ENCODE measurements at places on chromosomes 4 and X.

- DNase-seq = no peak
Measured at GRCh38 chrX:35557916-35558315, 240.2 kb upstream of the MAGEB16 start.

DNA sequence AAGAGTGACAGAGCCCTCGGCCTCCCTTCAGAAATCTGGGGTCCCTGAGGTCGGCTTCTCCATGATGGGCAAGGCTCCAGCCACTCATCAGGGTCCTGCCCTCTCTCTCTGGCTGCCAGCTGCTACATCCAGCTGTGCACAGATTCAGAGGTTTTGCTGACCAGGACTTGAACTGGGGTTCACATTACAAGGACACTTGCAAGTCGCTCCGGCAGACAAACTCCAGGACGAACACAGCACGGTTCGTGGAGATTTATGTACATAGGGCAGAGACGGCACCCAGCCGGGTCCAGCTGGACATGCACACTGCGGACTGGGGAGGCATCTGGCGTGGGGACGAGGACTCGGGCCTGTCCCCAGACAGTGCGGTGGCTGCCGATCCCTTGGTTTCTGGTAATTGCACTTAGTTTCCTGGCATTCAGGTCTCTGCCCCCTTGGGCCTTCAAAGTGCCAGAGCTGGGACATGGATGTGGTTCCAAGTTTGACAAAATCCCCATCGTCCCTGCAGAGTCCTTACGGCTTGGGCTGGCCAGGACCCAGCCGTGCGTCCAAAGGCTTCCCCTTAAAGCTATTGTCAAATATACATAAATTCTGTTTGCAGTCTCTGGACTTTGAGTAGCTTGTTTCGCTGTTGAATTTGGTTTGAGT, 6.2 kb upstream of the C4orf50 start:
- no peak for DNase-seq

DNA sequence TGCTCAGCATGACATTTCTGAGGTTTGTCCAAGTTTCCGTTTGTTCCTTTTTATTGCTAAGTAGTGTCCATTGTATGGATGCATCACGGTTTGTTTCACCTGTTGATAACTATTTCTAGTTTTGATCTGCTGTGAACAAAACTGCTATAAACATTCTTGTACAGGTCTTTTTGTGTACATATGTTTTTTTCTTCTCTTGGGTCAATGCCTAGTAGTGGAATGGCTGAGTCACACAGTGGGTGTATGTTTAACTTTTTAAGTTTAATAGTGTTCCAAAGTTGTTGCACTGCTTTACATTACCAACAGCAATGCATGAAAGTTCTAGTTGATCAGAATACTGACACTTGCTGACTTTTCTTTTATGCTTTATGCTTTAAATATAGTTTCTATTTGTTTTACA, 76.7 kb downstream of the MAOB start:
- no peak for DNase-seq

DNA sequence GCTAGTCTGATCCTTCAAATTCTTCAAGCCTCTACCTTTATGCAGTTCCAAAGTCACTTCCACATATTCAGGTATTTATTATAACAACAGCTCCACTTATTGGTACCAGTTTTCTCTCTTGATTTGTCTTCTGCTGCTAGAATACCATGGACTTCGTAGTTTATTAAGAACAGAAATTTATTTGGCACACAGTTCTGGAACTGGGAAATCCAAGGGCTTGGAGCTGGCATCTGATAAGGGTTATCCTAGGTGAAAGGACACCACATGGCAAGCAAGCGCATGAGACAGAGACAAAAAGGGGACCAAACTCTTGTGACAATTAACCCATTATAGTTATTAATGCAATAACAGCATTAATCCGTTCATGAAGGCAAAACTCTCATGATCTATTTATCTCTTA, 600.5 kb upstream of the ATOH1 start:
- DNase-seq = no peak

DNA sequence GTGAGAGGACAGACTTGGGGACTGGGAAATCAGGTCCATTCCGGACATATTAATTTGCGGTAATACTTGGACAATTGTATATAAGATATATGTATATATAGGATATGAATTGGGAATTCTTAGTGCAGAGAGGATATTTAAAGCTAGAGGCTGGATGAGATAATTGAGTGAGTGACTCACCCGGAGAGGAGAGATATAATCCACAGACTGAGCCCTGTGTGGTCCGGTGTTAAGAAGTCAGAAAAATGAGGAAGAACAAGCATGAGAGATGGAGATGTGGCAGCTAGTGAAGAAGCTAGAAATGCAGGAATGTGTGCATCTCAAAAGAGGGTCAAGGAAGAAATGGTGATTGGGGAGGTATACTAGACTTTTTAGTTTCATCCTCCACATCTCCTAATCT, 336.2 kb downstream of the SLC7A11 start:
- no peak for DNase-seq
